ENCODE measurements at places on chromosomes 2 and 18.

DNA sequence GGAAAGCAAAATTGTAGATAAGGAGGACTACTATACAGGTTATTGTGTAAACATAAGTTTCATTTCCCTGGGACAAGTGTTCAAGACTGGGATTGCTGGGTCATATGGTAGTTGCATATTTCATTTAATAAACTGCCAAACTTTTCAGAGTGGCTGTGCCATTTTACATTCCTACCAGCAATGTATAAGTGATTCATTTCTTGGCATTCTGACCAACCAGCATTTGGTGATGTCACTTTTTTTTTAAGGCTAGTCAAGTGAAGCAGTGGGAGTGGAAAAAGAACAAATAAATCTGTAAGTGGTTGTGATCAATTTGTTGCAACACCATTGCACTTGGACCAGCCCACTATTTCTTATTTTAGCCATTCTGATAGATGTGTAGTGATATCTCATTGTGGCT, 5.2 kb upstream of the CHCHD5 start:
- DNase-seq: no peak

DNA sequence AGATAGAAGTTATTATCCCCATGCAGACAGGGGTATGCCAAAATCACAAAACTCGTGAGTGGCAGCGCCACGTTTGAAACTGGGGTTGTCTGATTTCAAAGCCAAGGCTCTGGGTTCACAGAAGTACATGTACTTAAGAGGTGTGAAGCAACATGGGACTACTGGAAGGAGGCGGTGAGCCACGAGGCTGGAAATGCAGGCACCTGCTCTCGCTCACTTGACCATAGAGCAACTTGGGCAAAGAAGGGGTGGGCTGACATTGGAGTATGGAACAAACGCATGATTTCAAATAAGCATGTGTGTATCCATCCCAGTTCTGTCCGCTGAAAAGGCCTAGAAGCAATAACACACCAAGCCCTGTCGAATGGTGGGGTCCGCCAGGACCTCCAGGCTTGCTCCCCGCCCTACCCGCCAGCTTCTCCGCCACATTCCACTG, 593 bp upstream of the ACTR2 start:
- DNase-seq: no peak

GRCh38 chr18:58609536-58609993, 19.3 kb downstream of the ALPK2 start:
- no peak for DNase-seq

- no peak for DNase-seq
These were observed 8.6 kb upstream of the MTX2 start for GRCh38 chr2:176260689-176261088.

DNA sequence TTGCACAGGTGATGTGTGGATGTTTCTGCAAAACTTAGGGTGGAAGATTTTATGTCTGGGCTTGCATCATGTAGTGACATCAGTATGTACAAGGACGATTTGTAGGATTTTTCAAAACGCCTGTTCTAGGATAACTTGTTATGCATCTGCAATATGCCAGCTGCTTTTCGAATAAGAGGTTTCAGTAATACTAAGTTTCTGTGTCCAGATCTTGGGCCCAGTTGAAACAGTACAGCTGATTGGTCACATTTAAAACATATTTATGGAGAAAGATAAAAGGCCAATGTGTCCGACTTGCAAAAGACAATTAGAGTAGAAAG, 1.2 kb downstream of the PTPN4 start:
- no peak for DNase-seq

- no peak for DNase-seq
These were observed 41.5 kb downstream of the ANTXR1 start for GRCh38 chr2:69054431-69054830.

- no peak for DNase-seq
These were observed 958.0 kb downstream of the EPHA4 start for GRCh38 chr2:220614064-220614463.

GRCh38 chr2:86065512-86065911, 40.2 kb downstream of the POLR1A start:
- no peak for DNase-seq

DNA sequence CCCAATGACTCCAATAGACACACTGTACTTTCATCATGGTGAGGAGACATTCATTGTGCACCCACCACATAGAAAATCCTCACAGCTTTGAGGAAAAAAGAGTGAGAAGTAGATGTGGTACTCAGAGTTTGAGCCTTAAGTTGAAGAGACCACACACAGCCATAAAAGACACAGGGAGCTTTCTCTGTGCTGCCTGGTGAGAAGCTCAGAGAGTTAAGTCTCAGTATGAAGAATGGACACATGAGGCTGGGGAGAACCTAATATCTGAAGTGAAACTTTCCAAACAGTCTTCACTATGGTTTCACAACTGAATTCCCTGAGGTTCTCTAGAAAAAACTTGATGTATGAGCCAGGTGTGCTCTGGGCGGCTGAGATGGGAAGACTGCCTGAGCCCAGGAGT, 237.9 kb downstream of the NBAS start:
- DNase-seq: no peak

DNA sequence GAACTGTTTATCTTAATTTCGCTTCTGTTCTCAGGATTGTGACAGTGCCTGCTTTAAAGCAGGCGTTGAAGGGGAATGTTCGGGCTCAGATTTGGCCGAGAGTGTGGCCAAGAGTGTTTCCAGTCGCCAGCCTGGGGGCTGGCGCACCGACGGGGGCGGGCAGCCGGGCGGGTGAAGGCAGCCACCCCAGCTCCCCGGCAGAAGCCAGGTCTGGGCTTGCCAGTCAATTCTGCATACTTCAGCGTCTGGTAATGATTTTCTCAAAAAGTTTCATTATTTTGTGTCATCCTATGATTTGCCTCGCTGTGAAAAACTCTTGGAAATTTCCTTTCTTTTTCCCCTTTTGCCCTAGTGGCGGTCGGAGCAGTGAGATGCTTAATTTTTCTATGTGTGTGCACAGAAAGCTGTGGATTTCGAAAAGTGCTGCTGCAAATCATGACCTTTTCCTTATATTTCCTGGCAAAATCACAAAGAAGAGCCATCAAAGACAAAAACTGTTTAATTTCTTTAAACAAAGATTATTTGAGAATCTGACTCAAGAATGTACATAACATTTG, 856 bp downstream of the FAM228A start:
- DNase-seq: no peak

- no peak for DNase-seq
These were observed 222.0 kb upstream of the COPS8 start for GRCh38 chr2:236863729-236864126.

- no peak for DNase-seq
These were observed 186.8 kb upstream of the GLI2 start for GRCh38 chr2:120548627-120549608.

DNA sequence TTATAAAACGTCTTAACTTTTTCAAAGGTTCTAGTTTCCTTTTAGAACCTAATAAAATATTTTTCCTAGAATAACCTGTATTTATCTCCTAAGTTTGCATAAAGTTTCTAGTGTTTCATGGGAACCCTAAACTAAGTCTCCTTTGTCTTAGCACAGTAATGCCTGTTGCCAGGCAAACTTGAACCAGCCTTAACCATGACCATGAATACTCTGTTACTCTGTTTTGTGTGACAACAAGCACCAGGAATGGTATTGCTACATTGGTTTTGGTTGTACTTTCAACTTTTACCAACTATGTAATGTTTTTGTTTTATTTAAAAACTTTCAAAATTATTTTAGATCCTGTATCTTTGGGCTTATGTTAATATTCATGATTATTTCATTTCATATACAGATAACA, 137.6 kb downstream of the CERS6 start:
- DNase-seq: no peak

- no peak for DNase-seq
These were observed 133.4 kb upstream of the NCK2 start for GRCh38 chr2:105611333-105611637.

- no peak for DNase-seq
These were observed 571.2 kb downstream of the ADCYAP1 start for GRCh38 chr18:1475867-1476266.

- no peak for DNase-seq
These were observed 94.1 kb downstream of the COL6A3 start for GRCh38 chr2:237319887-237320286.

- DNase-seq: no peak
These were observed 59.0 kb downstream of the HNMT start for GRCh38 chr2:138023298-138023697.

DNA sequence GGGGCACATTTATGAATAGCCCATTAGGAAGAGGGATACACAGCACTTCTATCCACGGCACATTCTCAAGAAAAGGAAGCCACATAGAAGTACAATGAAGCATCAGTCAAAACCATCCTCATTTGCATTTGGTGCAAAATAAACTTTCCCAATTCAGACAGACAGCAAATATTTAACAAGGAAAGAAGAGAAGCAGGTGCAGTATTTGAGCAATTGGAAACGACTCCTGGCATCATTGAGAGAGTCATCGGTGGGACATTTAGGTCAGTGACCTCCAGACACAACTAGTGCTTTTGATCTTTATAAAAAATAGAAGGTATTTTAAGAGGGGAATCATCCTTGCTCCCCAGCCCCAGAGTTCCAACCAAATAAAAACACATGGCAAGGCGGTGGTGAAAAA, 118.0 kb downstream of the MREG start:
- DNase-seq: no peak

DNA sequence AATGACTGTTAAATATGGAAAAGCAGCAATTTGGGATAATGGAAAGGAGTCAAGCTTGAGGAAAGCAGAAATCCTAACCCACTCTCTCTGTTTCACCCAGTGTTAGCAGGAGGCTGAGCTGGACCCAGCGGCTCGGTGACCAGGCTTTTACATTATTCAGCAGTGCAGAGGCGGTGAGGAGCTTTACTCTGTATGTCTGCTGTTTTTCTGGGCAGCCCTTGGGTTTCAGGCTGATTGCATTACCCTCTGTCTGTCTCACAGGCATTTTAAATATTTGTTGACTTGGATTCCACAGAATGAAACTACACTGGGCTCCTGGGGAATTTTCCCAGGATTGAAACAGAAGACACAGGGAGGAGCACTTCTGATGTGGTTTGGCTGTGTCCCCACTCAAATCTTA, 368.0 kb downstream of the GALR1 start:
- DNase-seq: no peak

DNA sequence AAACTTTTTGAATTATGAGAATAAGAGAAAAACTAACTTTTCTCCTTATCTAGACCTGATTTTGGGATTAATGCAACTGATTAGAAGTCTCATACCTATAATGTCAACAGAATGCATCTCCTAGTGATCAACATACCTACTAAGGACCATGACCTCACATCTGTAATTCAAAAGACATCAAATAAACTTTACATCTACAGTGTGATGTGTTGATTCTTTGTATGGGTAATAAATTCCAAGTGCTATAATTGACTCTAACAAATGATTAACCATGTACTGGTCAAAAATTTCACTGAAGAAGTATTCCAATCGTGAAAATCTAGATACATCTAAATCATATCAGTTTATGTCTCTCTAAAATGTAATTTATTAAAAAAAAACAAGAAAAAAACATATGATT, 84.5 kb downstream of the STRN start:
- no peak for DNase-seq

DNA sequence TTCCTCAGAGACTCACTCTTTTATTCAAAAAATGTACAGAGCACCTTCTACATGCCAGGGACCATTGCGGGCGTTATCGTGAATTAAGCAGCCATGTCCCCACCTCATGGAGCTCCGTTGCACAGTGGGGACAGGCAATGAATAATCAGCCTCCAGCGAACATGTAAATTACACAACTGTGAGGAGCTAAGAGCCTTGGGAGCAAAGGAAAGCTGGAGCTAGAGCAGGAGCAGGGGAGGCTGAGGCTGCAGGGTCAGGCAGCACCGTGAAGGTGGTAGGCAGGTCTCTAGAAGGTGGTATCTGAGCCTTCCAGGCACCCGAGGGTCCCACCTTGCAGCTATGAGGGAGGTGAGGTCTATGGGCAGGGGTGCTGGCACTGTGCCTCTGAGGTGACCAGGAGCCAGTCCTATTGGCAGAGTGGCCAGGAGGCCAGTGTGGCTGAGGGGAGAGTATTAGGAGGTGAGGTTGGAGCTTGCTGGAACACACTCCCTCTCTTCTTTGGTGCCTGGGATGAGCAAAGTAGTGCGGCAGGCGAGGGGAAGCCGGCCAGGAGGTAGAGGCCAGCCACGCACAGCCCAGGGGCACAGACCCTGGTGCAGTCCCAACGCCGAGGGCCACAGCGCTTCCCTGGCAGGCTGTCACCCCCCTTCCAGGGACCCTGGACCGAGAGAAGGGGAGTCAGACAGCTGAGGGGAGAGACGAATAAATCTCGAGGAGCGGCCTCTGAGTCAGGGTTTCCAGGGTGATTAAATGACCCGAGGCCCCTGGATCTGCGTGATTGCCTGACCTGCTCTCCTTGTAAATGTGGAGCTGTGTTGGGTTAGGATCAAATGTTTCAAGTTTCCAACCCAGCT, 167.3 kb downstream of the SEPTIN10 start:
- DNase-seq: no peak

DNA sequence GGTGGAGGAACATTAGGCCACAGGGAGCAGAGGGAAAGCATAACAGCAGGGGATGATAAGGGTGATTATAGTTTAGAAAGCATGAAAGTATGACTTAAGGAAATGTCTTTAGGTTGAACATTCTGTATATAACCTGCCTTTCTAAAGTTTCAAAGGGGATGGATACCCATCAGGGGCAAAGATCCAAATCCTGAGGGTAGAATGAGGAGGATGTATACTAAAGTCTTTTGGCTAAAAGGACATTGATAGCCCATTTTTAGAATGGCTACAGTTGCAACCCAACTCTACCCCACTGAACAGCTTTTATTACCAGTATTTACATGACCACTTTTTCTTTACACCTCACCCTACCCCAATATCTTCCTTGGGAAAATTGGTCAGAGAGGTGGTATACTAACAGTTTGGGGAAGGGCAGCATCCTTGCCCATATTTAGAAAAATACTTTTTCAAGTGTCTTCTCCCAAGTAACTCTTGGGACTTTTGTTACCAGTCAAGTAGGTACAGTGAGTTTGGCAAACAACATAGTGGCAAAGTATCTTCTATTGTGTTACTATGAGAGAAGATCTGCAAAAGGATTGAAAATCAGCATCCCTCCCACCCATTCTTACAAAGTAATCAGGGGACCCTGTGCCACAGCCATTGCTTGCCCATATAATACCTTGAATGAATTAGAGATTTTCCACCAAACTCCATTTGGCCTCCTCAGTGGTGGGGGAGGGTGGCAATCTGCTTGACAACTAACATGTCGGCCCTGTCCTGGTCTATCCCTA, 8.3 kb downstream of the MAT2A start:
- DNase-seq: no peak

DNA sequence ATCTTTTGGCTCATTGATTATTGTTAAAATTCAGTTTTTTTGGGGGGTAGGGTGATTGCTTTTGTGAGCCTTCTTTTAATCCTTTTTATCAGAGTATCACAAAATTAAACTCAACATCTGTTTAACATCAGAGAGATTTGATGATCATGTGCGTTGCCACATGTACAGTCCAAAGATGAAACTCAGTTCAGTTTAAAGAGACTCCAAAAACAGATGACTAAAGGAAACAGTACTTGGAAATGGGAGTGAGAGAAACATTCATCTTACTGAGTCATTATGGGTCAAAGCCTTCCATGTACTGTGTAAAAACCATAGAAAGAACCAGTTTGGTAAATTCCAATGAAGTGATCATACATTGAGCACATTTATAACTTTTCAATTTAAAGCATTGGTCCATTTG, 53.0 kb downstream of the LYPD6 start:
- DNase-seq: no peak

GRCh38 chr2:11237122-11237521, 81.9 kb downstream of the SLC66A3 start:
- DNase-seq: no peak

GRCh38 chr2:159706385-159706980, 5.8 kb upstream of the MARCHF7 start:
- DNase-seq: no peak

GRCh38 chr18:70600225-70600925, 311.5 kb downstream of the SOCS6 start:
- no peak for DNase-seq

- DNase-seq: no peak
These were observed 183.1 kb downstream of the PID1 start for GRCh38 chr2:229087843-229088516.

All from CD4-positive, alpha-beta T cell treated with Interleukin-2 at 100 ng/mL for 4 hours (primary cell).